ENCODE measurements at places on chromosomes 13 and 19. TPM values are rescaled to one million over a fixed set of nuclear protein-coding genes. Genes with fewer than 3 reads are reported as not detected.

The ZNF530 gene
- total RNA-seq = 6.4 TPM

The TMEM143 gene
- total RNA-seq = 5.1 TPM

The PNMA8B gene
- total RNA-seq = 0.29 TPM

The UBXN6 gene
- total RNA-seq = 63.4 TPM

The RCBTB2 gene
- total RNA-seq = 7.6 TPM

The EXOC3L2 gene
- 9.3 TPM for total RNA-seq
